ENCODE measurements at places on chromosomes 5 and 9.

- DNase-seq = no peak
Observed at GRCh38 chr9:13166996-13167395, 112.5 kb downstream of the MPDZ start.

DNA sequence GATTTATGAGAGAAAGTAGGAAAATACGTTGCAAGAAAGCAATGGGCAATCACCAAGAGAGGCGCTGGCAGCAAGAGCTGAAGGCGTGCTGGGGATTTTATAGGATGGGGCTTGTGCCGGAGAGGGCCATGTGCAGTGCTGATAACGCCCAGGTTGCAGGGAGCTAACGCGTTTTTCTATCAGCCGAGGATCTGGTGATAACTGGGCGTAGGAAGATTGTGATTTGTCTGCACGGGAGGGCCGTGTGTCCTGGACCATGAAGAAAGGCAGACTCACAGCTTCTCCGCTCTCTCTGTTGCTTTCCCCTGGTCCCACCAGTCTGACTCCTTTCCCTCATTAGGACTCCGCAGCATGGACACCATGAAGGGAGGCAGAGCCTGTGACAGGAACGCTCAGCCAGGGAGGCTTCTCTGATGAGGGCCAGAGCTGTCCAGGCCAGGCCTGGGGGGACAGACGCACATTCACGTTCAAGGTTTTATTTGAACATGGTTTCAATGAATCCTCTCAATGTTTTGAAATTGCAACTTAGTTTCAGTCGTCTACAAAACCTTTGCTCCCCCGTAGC, 11.9 kb upstream of the CACNA1B start:
- DNase-seq = no peak

- no peak for DNase-seq
Observed at GRCh38 chr5:75522025-75522424, 10.3 kb downstream of the POLK start.

GRCh38 chr5:111775224-111775623, 18.2 kb upstream of the NREP start:
- no peak for DNase-seq

DNA sequence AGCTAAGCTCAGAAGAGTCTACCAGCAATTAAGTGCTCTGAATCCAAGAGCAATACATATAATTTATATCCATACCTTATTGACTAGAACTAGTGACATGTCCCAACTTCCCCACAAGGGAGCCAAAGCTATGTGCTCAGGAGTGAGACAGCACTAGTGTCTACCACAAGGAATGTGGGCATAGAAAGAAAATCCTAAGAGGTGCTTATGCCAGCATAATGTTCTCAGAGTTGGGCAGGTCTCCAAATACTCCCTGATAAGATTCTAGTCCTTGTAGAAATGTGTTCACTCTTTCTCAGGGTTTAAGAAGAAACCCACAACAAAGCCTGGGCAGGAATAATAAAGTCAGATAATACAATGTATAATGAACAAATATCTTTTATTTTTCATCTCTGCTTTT, 275.1 kb downstream of the BRINP1 start:
- DNase-seq = no peak

DNA sequence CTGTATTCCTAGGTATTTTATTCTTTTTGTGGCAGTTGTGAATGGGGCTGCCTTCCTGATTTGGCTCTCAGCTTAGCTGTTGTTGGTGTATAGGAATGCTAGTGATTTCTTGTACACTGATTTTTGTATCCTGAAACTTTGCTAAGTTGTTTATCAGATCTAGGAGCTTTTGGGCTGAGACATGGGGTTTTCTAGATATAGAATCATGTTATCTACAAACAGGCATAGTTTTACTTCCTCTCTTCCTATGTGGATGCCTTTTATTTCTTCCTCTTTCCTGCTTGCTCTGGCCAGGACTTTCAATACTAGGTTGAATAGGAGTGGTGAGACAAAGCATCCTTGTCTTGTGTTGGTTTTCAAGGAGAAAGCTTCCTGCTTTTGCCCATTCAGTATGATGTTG, 129.9 kb downstream of the DMXL1 start:
- DNase-seq = no peak

DNA sequence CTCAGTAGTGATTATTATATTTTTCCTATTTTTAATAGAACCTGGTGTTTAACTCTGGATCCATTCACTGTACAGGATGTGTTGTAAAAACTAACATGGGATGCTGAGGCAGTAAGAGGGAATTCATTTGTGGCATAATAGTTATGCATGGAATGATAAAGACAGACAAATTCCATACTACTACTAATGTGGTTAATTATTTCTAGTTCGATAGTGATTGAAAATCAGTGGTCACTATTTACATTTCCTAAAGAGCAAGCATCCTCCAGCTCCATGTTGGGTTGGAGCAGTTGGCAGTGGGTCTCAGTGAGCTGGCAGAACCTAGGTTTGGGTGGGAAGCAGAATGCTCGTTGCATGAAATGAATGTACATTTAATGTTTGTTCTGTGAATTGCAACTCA, 122.6 kb downstream of the SAXO1 start:
- no peak for DNase-seq

- peak; percentile 75 for DNase-seq
Observed at GRCh38 chr5:150613991-150614660, 26.3 kb upstream of the SYNPO start.

DNA sequence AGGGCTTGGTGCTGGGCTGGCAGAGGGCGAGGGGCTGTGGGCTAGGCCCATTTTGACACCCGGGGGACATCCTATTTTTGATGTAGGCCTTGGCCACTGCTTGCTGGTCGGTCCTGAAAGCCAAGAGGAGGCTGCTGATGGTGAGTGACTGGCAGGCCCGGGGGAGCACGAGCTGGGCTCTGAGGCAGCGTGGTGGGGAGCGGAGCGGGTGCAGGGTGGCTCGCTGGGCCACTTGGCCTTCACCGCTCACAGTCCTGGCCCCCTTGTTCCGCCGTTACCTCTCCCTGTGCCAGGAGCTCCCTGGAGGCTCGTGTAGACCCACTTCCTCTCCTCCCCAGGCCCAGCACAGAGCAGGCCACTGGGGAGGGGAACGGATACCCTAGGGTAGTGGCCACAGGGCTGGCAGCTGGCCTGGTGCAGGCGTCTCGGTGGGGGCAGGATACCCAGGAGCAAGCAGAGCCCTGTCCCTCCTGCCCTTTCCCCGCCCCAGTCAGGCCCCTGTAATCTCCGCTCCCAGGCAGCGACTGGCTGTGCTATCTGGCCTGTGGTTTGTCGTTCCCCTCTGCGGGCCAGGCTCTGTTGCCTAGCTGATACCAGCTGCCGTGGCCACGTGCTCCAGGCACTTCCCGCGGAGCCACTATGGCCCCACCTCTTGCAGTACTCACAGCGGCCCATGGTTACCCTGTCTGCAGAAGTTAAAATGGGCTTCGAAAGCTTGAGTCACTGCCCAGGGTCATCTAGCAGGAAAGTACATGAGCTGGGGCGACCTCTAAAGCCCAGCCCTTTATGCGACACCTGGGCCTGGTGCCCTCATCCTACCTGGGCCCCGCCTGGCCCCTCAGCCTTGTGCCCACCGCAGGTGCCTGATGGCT, 11.7 kb upstream of the DOLPP1 start:
- no peak for DNase-seq

DNA sequence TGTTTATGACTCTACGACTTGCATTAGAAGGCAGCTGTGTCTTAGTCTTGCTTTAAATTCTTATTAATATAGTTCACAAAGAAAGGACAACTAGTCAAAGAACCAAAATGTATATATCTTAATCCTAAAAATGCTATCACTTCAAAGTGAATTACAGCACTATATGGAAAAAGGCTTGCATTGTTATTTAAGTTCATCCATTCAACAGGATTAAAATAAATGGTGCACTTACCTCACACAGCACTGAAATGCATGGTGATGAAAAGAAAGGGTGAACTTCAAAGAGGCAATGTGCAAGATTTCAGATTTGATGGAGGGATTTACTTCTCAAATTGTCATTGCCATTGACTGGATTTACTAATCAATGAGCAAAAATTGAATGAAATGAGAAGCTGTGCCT, 344.4 kb upstream of the NUDT12 start:
- no peak for DNase-seq

DNA sequence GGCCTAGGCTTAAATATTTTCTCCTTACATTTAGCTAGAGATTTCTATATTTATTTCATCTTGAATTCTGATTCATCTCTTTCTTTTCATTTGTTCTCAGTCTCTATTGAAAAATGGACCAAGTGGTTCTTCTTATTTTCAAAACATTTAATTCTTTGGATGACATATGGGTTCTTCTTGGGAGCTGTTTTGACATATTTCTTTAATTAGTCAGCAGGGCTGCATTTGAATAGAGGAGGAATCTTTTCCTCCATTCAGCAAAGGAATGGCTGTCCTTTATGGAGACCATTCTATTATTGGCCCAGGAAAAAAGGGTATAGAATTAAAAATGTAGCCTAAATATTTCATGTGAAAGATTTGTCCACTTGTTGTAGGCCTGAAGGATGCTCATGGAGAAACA, 109.9 kb downstream of the RPS23 start:
- peak; percentile 34 for DNase-seq

DNA sequence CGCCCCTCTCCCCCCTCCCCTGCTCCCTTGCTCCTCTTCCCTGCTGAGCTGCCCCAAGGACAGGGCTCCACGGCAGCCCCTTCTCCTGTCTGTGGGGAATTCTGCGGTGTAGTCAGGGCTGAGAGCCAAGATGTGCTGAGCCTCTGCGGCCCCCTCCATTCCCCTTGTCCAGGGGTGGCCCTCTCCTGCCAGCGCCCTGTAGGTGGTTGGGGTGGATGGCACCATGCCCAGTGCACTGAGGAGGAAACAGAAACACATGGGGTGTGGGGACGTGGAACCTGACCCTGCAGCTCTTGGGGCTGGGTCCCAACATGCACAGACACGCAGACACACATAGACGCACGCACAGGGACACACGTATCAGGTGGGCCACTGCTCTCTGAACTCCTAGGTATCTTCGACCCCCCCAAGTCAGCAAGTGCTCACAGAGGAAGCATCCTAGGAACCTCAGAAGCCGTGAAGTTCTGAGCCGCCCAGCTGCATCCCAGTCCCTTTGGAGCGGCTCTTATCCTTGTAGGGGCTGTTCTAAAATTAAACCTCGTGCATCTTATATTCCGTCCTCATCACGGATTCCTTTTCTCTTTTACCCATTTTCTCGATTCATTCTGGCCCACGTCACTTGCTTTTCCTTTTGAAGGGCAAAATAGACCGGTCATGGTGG, 64.8 kb downstream of the HMCN2 start:
- DNase-seq = no peak

GRCh38 chr9:135605238-135605781, 34.0 kb downstream of the GLT6D1 start:
- DNase-seq = no peak

- no peak for DNase-seq
Observed at GRCh38 chr5:139131921-139132432, 66.2 kb downstream of the SIL1 start.

DNA sequence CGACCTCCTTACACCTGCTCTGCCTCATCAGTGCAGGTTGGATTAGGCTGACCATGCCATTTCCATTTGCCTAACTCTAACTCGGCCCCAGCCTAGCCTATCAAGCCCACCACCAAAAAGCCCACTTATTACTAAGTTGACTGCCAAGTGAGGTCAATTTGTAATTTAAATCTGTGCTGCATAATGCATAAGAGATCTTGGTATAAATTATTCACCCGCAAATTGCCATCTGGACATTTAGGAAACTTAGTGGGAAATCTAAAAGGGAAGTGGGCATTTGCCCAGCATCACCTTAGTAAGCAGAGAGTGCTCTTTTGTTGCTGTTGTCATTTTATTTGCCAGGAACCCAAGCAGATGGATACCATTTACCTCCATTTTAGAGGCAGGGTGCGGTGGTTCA, 143.0 kb downstream of the SPOCK1 start:
- DNase-seq = no peak

DNA sequence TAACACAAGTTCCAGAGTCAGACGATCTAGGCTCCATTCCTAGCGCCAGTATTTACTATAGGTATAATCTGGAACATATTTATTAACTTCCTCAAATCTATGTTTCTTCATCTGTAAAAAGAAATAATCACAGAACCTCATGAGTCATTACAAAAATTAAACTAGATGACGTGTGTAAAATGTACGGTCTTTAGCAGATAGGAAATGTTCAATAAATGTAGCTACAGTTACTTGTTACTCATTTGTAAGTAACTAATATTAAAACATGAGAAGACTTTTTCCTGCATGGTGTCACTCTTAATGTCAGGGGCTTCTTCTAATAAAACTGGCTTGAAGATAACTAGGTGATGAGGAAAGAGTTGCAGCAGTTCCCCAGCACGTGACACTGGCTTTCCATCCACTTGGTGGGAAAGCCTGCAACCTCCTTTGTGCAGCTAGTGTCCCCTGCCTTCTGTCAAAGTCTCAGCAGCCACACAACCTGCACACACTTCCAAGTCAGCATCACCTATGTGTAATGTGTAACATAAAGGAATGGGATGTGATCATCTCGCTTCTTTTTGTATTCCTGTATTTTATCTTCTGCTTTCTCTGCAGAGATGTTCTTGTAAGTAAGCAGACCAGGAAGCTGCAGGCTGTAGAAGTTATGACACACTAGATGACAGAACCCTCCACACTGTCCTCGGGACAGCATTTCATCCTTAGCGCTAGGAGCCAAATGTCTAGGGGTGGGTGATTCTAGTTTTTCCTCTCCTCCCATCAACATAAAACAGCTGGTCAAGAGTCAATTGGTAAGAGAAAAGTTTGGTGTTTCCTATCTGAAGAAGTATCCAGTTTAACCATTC, 1.8 kb upstream of the JAKMIP2 start:
- no peak for DNase-seq

DNA sequence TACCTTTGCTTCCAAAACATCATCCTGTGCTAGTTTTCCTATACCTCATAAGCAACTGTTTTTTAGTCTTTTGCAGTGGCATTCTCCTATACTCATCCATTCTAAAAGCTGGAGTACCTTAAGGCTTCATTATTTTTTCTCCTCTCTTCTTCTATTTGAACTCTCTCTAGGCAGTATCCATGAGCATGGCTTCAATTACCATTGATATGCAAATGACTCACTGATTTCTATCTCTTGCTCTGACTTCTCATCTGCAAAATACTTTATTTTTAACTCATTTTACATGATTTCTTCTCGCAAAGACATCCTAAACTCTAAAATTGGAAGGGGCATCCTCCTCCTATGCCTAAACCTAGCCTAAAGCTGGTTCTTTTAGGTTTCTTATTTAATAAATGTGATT, 365.1 kb upstream of the NUDT12 start:
- peak; percentile 2 for DNase-seq

GRCh38 chr5:113682497-113683136, 169.1 kb downstream of the YTHDC2 start:
- DNase-seq = peak; percentile 52

GRCh38 chr9:84072621-84073180, 92.1 kb downstream of the RMI1 start:
- no peak for DNase-seq

GRCh38 chr5:132530946-132531345, 12.4 kb downstream of the IL5 start:
- DNase-seq = no peak

GRCh38 chr9:21434202-21435014, 5.8 kb upstream of the IFNA1 start:
- DNase-seq = peak; percentile 92

Data from GM23338 (cell line).